ENCODE measurements at places on chromosomes 3 and 15. TPM values are rescaled to one million over a fixed set of nuclear protein-coding genes. Genes with fewer than 3 reads are reported as not detected.

LDHAL6B gene
- total RNA-seq, result not detected

AMT gene
- 0.78 TPM for total RNA-seq

PPP1R14D gene
- not detected for total RNA-seq

MST1R gene
- 1.3 TPM for total RNA-seq

IQCF5 gene
- total RNA-seq, result not detected

GABRR3 gene
- total RNA-seq, result not detected

APOD gene
- total RNA-seq, result 0.91 TPM

DLL4 gene
- 0.11 TPM for total RNA-seq

SSUH2 gene
- not detected for total RNA-seq

RPL39L gene
- total RNA-seq, result 22.3 TPM

WDR93 gene
- total RNA-seq, result 0.32 TPM

CYP11A1 gene
- 4.6 TPM for total RNA-seq

Measured in articular chondrocyte of knee joint (primary cell).